ENCODE measurements at places on chromosomes 16 and 17. TPM values are rescaled to one million over a fixed set of nuclear protein-coding genes. Genes with fewer than 3 reads are reported as not detected.

GRCh38 chr16:89721546-89722391 lies 432 bp downstream of the ZNF276 start:
- DNase-seq, result no peak

DNA sequence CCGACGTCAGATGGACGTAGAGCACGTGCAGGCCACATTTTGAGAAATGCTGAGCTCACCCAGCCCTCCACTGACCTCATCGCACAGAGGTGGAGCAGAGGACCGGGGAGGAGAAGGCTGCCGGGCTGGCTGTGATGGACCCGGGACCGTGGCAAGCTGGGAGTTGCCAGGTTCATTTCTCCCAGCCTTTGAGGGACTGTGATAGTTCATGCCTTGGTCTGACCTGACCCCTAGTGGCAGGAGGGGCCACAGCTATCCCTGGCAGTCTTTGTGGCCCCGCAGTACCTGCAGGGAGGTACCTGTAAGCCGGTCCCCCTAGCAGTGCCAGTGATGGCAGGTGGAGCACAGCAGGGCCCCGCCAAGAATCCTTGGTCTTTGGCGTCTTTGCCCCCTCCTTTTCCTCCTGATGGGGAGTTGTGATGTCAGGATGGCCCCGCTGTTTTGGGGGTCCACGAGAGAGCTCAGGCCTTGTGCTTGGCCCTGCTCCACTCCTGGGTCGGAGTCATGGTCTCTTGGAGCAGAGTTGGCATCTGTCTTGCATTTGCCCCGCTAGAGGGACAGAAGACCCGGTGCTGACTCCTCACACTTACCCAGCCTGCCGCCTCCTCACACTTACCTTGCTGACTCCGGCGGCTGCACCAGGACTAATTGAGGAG lies 50.4 kb downstream of the OR1D5 start:
- peak; percentile 56 for DNase-seq

DNA sequence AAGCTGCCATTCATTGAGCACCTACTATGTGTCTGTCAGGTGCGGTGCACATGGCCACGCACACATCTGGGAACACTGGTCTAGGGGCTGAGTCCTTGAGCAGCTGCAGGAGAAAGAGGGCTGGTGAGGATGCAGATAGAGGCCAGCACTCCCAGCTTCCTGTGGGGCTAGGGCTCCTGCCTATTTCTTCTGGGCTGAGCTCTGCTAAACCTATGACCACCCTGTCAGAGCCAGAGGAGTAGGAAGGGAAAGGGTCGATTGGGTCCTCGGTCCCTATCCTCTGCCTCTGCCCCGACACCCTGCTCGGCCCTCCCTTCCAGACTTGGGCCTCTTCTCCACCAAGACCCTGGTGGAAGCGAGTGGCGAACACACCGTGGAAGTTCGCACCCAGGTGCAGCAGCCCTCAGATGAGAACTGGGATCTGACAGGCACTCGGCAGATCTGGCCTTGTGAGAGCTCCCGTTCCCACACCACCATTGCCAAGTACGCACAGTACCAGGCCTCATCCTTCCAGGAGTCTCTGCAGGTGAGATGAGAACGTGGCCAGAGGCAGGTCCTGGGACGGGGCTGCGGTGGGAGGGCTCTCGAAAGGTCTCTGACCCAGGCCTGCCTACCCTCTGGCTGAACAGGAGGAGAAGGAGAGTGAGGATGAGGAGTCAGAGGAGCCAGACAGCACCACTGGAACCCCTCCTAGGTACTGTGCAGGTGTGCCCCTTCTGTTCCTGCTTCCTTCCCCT lies 4.0 kb upstream of the TMEM88 start:
- no peak for DNase-seq

GRCh38 chr16:58620396-58620795 lies 9.2 kb downstream of the CNOT1 start:
- no peak for DNase-seq

- DNase-seq, result no peak
Measured at GRCh38 chr17:9279893-9280292, 258.6 kb downstream of the NTN1 start.

- DNase-seq, result peak; percentile 43
Measured at GRCh38 chr16:51951668-51952298, 595.2 kb downstream of the TOX3 start.

DNA sequence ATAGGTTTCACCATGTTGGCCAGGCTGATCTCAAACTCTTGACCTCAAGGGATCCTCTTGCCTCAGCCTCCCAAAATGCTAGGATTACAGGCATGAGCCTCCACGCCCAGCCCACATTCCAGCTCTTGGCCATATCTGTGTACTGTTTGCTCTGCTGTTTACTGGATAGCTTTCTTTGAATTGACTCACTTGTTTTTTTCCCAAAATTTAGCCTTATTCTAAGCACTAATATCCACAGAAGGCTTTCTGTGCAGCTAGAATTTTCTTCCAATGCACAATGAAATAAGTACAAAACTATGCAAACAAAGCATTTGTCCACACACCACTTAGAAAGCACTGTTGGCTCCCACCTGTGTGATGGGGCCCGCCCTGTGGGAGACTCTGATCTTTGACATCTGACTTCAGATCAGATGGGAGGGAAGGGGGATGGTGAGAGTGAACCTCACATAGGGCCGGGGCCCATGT lies 72.2 kb downstream of the CLEC16A start:
- no peak for DNase-seq

DNA sequence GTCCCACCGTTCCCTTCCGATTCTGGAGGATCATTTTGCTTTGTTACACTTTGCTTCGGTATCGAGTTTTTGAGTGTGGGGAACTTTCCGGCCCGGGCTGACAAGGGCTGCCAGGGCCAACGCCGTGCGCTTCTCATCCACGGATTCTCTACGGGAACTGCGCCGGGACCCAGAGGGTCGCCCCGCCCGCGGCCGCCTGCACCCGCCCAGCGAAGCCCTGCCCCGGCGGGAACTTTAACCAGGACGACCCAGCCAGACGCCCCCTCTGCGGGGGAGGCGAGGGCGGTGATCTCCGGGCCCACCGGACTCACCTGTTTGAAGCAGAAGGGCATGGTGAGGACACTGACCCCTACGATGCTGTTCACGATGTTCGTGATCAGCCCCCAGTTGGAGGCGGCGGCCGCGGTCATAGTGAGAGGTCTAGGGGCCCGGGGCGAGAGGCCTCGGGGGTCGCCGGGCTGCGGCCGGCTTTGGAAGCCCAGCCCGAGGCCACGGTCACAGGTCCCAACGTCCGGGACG lies 536 bp downstream of the SLC38A10 start:
- DNase-seq, result no peak

DNA sequence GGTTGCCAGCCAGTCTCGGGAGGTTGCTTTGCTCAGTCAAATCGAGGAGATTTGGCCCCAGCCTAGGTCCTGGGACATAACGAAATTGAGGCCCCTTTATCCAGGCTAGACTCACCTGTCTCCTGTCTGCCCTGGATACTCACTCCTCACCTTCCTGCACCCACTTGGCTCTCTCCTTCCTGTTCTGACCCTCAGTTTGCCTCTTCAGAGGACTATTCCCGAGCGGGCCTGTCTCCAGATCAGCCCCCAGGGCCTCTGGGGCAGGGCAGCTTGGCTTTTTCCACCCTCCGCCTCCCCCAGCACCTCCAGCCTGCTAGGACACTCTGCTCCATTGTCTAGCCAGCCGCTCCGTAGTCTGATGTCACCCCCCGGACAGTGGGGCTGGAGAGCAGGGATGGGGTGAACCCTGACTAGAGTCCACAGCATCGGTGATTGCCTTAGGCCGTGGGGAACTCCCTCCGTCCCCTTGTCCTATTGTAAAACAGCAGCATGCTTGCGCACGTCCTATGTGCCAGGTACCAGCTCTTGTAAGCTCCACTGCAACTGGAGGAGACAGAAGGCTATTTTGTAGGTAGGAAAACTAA lies 8.8 kb downstream of the WFIKKN2 start:
- no peak for DNase-seq

GRCh38 chr17:8951206-8951605 lies 14.3 kb downstream of the PIK3R5 start:
- no peak for DNase-seq

GRCh38 chr17:66357037-66357436 lies 54.6 kb downstream of the PRKCA start:
- DNase-seq, result no peak

DNA sequence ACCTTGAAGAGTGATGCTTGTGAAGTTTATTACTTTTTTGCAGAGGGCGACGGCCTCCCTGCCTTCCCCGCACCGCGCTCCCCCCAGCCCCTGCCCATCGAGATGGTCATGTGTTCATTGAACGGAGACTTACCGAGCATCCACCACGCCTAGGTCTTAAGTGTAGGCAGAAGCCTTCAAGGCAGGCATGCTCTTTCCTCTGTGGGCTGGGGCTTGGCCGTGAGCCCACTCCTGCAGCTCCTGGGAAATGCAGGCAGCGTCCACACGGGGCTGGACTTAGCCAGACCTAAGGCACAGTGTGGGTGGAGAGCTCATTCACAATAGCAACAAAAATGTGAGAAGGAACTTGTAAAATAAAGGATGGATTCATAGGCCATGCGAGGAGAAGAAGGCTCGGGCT lies 19.2 kb downstream of the RNF213 start:
- DNase-seq, result no peak

DNA sequence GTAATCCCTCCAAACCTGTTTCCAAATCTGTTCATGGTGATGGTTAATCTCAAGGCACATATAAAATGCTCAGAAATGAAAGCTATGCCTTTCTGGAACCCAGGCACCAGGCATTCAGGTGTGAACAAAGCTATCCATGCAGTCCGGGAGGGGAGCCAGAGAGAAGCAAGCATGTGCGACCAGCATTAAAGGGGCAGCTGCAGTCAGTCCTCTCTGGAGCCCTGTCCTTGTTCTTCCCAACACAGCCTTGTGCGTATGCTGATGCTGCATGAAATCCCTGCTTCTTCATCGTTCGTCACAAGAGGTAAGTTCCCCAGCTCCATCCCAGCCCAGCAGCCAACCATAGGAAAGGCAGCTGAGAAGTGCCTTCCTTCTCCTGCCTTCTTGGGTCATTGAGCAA lies 148.7 kb downstream of the GRIN2A start:
- no peak for DNase-seq

GRCh38 chr16:396605-397004 lies 394 bp upstream of the NME4 start:
- no peak for DNase-seq

DNA sequence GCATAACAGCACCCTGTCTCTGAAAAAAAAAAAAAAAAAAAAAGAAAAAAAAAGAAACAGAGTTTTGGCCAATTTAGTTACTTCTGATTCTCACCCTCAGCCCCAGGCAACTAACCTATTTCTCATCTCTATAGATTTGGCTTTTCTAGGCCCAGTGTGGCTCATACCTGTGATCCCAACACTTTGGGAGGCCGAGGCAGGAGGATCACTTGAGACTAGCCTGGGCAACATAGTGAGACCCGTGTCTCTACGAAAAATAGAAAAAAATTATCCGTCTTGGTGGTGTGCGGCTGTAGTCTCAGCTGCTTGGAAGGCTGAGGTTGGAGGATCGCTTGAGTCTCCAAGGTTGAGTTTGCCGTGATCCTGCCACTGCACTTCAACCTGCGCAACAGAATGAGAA lies 8.7 kb downstream of the RPS6KB1 start:
- no peak for DNase-seq

- DNase-seq, result no peak
Measured at GRCh38 chr17:75115555-75115954, 5.8 kb downstream of the ARMC7 start.

DNA sequence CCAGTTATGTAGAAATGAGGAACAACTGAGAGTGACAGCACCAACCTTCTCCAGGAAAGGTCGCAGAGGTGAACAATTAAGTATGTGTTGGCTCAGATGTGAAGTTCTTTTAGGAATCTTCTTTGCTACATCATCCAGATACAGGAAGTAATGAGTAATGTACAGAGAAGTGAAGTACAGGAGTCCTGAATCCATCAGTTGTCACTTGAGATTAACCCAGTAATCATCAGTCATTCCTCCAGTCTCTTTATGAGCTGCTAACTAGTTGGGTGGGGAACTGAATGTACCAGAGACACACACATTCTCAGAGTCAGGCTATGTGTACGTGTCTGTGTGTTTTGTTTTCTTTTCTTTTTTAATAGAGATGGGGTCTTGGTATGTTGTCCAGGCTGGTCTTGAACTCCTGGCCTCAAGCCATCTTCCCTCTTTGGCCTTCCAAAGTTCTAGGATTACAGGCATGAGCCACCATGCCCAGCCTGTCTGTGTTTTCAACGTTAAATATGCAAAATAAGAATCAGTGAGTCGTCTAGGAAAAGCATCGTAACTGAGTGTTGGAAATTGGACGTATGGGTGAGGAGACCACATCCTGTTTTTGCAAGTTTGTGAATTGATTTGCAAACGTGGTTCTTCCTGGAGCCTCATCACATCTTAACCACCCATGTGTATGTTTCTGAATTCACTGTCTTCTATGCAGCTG lies 19.9 kb downstream of the ZNF200 start:
- no peak for DNase-seq

DNA sequence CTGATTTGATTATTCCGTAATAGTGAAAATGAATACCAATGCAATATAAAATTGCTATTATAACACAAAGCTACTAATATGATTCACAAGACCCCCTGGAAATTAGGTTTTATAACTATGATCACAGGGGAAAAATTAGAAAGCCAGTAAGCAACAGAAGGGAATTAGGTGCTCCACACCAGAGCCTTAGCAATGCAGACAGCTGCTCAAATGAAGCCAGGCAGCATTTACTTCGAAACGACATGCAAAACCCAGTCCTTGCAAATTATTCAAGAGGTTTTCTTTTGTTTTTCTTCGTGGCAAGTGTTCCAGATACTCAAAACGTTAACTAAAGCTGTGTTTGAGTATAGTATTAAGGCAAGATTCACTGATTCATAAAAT lies 47.9 kb downstream of the TOX3 start:
- DNase-seq, result no peak

GRCh38 chr16:56120447-56121155 lies 70.7 kb upstream of the GNAO1 start:
- no peak for DNase-seq

- DNase-seq, result no peak
Measured at GRCh38 chr17:70078549-70078948, 3.5 kb downstream of the KCNJ16 start.

The PHF12 gene
- 57.6 TPM for polyA plus RNA-seq

The GPR142 gene
- polyA plus RNA-seq, result 0.25 TPM

The TSPOAP1 gene
- 62.3 TPM for polyA plus RNA-seq

The EVPL gene
- 19.8 TPM for polyA plus RNA-seq

The SLC6A2 gene
- 0.08 TPM for polyA plus RNA-seq

The JPH3 gene
- polyA plus RNA-seq, result 0.76 TPM
